ENCODE measurements at places on chromosomes 3 and 15. TPM values are rescaled to one million over a fixed set of nuclear protein-coding genes. Genes with fewer than 3 reads are reported as not detected.

NEIL1 gene
- 11.4 TPM for polyA plus RNA-seq

C3orf85 gene
- not detected for polyA plus RNA-seq

EIF4G1 gene
- 207 TPM for polyA plus RNA-seq

DNA sequence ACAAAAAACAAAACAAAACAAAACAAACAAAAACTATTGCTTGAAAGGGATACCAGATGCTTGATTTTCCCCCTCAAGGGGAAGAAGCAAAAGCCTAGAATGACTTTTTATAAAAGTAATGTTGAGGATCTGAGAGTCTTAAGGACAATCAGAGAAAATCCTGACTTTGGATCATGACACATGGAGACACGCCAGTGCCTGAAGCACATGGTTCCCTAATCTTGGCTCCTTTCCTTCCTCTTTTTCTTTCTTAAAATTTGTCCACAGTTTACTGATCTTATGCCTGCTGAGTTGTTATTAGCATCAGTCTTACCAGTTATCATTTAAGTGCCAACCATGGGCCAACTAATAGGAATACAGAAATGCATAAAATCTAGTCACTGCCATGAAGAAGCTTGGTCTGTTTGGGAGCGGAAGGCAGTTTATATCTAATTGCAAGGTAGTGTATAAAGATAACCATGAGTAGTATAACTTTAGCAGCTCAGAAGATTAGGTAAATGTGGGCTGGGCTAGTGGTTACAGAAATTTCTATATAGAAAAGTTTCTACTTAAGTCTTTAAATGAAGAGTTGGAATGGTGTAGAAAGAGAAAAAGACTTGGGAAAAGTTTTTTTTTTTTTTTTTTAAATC is 6.9 kb downstream of the GLCE start:
- no peak for DNase-seq

CGNL1 gene
- polyA plus RNA-seq = 0.23 TPM

CHRM5 gene
- polyA plus RNA-seq = not detected

GRCh38 chr3:111967068-111967467 is 11.8 kb upstream of the ABHD10 start:
- no peak for DNase-seq

DNA sequence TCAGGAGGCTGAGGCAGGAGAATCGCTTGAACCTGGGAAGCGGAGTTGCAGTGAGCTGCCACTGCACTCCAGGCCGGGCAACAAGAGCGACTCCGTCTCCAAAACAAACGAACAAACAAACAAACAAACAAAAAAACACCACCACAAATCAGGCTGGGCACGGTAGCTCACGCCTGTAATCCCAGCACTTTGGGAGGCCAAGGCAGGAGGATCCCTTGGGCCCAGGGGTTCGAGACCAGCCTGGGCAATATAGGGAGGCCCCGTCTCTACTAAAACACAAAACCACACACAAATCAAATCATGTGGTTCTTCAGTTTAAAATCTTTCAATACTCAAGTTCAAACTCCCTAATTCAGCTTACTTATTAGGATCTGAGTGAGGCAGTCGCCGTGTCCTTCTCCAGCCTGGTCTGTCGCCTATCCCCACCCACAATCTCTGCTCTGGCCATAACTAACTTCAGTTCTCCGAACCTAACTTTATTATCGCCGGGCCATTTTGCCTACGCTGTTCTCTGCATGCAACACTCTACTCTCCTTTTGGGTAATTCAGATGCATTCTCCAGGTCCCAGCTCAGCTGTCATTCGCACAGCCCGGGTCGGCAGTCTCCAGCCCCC is 660 bp upstream of the RTF1 start:
- DNase-seq = no peak

GRCh38 chr3:82044930-82045705 is 283.7 kb upstream of the GBE1 start:
- peak; percentile 19 for DNase-seq

ITPKA gene
- 2.2 TPM for polyA plus RNA-seq

ZNF620 gene
- polyA plus RNA-seq = 2.5 TPM

- DNase-seq = no peak
These were observed 203.2 kb downstream of the CPNE4 start for GRCh38 chr3:131831608-131832007.

GRCh38 chr3:191781044-191781443 is 320.1 kb downstream of the PYDC2 start:
- no peak for DNase-seq
